ENCODE measurements at places on chromosomes 3 and 15.

DNA sequence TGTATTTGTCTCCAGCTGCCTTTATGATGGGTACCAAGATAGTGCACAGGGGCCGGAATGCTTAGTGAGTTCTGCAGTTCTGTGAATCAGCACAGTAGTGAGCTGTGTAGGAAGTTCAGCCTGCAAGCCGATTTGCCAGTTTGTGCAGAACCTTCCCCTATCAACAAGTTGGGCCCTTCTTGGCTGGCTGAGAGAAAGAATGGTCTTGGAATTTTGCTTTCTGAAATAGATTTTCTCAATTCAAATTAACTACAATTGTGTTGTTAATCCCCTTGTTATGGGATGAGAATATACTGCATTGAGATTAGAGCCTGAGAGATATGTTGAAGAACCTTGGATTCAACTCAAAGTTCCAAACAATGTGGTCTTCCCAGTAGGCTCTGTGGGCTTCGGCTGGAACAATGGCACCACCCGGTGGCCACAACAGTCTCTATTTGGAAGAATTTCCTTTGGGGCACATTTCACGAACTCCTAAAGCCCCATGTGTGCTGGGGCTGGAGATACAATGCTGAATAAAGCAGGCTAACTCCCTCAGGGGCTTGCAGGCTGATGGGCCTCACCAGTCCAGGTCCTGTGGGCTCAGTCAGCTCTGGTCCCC lies 59.1 kb downstream of the TRIM42 start:
- peaks cover 7% of the 10 kb centered on the region for H3K27me3 ChIP-seq
- H3K36me3 ChIP-seq, result no peaks in the 10 kb centered on the region
- H3K4me3 ChIP-seq, result peak overlapping the region; percentile 11
- peaks cover 2% of the 10 kb centered on the region for H3K4me1 ChIP-seq
- DNase-seq, result peak; percentile 6

DNA sequence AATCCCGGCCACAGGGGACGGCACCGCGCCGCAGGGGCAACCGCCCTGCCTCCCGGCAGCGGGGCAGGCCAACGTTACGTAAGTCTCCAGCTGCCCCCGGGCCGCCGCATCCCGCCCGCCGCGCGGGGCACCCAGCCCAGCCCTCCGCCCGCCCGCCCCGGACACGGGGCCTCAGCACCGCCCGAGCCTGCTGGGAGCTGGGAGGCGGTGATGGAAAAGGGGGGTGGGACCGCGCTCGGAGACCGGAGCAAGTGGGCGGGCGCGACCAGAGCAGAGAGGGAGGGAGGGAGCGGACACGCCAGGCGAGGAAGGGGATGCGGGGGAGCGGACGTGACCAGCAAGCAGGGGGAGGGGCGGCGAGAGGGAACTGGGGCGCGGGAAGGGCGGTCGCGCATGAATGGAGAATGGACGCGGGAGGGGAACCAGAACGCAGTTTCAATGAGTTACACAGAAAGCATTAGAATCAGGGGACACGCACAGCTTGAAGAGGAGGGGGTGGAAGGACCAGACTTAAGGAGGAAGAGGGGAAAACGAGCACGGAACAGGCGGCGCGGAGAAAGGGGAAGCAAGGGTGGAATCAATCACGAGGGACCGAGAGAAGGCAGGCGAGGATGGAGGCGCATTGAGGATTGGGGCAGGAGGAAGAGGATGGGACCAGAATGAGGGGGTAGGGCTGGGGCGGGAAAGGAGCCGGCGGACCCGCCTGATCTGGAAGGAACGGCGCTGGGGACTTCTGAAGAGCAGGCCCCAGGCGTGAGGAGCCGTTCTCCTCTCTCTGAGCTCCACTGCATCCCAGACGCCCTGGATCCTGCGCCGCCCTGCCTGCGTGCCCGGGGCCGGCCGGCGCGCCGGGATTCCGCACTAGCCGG lies 559 bp downstream of the PKM start:
- H3K27me3 ChIP-seq, result no peaks in the 10 kb centered on the region
- peaks cover 12% of the 10 kb centered on the region for H3K4me1 ChIP-seq
- peak overlapping the region; percentile 98 for H3K27ac ChIP-seq
- H3K36me3 ChIP-seq, result peaks cover 7% of the 10 kb centered on the region

DNA sequence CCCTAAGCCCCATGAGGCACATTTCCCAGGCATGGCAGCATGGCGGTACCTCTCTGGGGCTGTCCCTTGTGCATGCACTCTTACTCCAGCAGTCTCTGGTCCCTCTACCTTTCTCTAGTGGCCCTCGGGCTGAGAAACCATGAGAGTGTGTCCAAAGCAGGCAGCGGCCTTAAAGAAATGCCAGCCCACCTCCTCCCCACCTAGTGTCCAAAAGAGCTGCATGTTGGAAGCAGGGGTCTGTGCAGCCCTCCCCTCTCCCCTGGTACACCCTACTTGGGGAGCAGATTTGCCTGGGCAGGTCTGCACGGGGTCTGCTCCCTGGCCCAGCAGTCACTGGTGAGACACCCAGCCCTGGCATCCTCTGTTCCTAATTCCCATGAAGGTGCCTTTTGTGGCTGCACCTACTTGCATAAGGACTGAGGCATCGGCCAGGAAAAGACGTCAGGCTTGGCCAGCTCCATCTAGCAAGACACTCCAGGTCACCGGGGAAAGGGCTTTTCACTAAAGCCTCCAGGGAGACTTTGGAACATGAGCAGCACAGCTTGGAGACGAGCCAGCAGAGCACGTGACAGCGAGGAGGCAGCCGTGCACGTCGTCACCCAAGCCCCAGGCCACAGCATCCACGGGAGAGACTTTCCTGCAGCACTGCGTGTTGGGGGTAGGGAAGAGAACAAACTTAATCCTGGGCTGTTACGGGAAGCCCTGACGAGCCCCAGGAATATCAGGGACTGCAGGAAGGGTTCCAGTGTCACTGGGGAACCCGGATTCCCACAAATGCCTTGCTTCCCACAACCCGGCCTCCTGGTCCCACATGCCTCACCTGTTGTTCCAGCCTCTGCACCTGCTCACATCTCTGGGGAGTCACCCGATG lies 38.8 kb downstream of the TM2D3 start:
- H3K27ac ChIP-seq, result no peak overlapping the region
- peaks cover 31% of the 10 kb centered on the region for H3K27me3 ChIP-seq
- H3K4me1 ChIP-seq, result peaks cover 10% of the 10 kb centered on the region
- H3K36me3 ChIP-seq, result peaks cover 5% of the 10 kb centered on the region
- H3K4me3 ChIP-seq, result no peak overlapping the region

- no peaks in the 10 kb centered on the region for H3K4me1 ChIP-seq
- H3K27me3 ChIP-seq, result no peaks in the 10 kb centered on the region
- H3K27ac ChIP-seq, result no peak overlapping the region
Measured at GRCh38 chr15:37731146-37731746, 203.2 kb upstream of the TMCO5A start.

DNA sequence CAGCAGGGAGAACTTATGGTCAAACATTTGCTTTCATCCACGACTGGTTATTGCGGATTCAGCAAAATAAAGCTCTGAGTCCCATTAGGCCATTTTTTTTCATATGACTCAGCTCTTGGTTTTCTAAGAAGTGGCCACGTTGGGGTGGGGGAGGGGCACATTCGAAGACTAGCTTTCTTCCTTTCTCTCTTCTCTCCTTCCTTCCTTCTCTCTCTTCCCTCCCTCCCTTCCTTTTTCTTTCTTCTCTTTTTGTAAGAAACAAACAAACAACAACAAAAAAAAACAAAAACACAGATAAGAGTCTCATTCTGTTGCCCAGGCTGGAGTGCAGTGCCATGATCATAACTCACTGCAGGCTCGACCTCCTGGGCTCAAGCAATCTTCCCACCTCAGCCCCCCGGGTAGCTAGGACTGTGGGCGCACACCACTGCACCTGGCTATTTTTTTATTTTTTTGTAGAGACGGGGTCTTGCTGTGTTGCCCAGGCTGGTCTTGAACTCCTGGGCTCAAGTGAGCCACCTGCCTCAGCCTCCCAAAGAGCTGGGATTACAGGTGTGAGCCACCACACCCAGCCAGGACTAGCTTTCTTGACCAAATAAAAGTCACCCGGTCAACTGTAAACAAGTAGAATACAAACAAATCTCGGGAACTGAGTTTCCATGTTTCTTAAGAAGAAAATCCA lies 41.6 kb downstream of the ABCC5 start:
- DNase-seq, result peak; percentile 43
- H3K4me1 ChIP-seq, result peaks cover 6% of the 10 kb centered on the region

- no peak for DNase-seq
- no peak overlapping the region for H3K4me3 ChIP-seq
- H3K27ac ChIP-seq, result no peak overlapping the region
Measured at GRCh38 chr3:174791161-174791560, 68.0 kb upstream of the NAALADL2 start.

DNA sequence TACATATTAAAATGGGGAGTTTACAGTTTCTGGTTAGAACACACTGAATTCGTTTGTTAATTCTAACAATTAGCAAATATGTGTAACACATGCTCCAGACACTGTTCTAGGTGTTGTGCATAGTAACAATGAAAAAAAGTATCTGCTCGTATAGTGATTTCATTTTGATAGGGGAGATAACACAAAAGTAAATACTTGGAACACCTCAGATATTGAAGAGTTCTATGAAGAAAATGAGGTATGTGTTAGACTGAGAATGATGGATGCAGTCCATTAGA lies 6.8 kb upstream of the TMF1 start:
- H3K36me3 ChIP-seq, result peaks cover 93% of the 10 kb centered on the region
- DNase-seq, result no peak
- no peak overlapping the region for H3K4me3 ChIP-seq
- H3K27ac ChIP-seq, result no peak overlapping the region

DNA sequence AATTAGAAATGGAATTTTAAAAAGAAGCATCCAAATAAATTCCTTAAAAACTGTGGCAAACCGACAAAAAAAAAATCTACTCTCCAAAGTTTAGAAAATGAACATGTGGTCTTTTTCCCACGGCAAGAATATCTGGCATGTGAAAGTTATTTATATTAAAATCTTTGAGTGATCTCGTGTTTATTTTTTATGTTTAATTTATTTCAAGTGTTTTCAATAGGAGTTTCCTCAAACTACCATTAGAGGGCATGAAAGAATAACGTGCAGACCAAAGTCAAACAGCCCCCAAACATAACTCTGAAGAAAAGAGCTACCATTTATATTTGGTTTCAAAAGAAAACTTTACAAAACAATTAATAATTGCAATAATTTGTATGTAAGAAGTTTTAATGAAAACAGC lies 286.4 kb downstream of the ZIC4 start:
- H3K27me3 ChIP-seq, result no peaks in the 10 kb centered on the region
- H3K4me1 ChIP-seq, result no peaks in the 10 kb centered on the region
- DNase-seq, result peak; percentile 38
- H3K36me3 ChIP-seq, result no peaks in the 10 kb centered on the region
- no peak overlapping the region for H3K4me3 ChIP-seq

DNA sequence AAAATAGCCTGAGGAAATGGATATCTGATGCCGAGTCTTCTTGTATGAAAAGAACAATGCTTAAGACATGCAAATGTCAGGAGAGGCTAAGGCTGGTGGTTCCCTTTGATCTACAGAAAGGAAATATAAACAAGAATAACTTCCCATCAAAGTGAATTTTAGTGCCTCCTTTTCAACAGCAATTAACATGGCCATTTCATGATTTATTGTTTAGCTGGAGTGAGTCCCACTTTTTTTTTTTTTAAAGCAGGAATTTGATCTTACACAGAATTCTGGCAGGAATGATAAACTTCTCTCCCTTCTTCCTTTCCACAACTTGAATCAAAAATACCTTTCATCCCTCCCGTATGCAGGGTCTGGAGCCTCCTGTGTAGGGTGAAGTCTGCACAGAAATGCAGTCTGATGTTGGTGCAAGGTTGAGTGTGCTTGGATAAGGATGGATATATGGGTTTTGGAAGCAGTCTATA lies 287.0 kb downstream of the MEX3B start:
- no peak for DNase-seq
- no peak overlapping the region for H3K27ac ChIP-seq
- no peaks in the 10 kb centered on the region for H3K36me3 ChIP-seq
- H3K4me3 ChIP-seq, result no peak overlapping the region

- peaks cover 2% of the 10 kb centered on the region for H3K4me1 ChIP-seq
- peaks cover 31% of the 10 kb centered on the region for H3K27me3 ChIP-seq
- DNase-seq, result no peak
- no peaks in the 10 kb centered on the region for H3K36me3 ChIP-seq
- H3K27ac ChIP-seq, result no peak overlapping the region
- H3K4me3 ChIP-seq, result no peak overlapping the region
Measured at GRCh38 chr15:31157644-31158069, 56.1 kb upstream of the TRPM1 start.

- no peaks in the 10 kb centered on the region for H3K27me3 ChIP-seq
- no peak overlapping the region for H3K27ac ChIP-seq
- DNase-seq, result no peak
- H3K4me3 ChIP-seq, result no peak overlapping the region
Measured at GRCh38 chr15:41304149-41304770, 28.1 kb downstream of the OIP5 start.

DNA sequence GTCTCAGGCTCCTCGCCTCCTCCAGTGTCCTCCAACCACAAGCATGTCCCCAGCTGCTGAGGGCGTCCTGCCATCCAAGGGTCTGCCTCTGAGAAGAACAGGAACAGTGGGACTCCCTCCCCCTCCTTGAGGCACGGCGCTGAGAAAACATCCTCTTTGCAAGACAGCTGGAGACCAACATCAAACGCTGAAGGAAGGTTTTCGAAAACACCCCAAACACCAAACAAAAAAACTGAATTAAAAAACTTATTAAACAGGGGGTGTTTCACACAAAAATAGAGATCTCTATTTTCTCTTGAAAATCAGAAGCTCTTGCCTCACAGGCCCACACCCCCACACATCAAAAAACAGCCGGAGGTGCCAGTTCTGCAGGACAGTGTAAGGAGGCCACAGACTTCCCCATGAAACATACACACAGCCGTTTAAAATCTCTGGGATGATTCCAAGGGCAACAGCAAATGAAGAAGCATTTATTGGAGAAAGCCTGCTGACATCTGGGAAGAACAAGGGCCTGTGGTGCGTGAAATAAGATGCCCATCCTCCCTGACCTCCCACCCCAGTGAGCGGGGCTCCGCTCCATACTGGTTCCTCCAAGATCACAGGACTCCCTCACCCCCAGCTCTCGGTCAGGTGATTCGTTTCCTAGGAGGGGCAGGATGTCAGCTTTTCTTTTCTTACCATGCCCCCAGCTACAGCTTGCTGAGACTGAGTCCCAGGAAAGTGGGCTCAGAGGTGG lies 71.3 kb downstream of the NUP210 start:
- peak; percentile 18 for DNase-seq
- H3K4me3 ChIP-seq, result no peak overlapping the region
- peak overlapping the region; percentile 8 for H3K27ac ChIP-seq
- H3K36me3 ChIP-seq, result no peaks in the 10 kb centered on the region
- peaks cover 50% of the 10 kb centered on the region for H3K27me3 ChIP-seq
- H3K4me1 ChIP-seq, result peaks cover 39% of the 10 kb centered on the region

DNA sequence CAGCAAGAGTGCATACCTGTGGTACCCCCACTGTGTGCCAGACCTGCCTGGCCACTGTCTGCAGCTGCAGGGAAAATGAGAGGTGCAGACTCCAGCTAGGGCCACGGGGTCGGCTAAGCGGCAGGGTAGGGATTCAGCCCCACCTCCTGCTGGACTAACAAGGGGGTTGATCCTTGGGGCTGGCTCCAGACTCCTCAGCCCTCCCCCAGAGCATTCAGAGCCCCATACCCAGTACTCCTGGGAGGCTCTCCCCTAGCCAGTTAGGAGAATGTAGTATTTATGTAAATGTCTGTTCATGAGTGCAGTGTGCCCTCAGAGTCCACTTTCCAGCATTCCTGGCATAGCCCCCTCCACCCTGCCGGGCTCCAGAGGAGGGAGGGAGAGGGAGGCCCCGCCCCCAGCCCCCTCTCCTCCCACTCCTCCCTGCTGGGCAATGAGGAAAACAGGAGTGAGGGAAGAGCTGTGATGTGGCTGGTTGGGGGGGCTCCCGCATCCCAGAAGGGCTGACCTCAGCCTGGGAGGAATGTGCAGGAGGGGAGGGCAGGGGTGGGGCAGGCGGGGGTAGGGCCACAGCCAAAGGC lies 4.5 kb upstream of the SEMA3B start:
- DNase-seq, result peak; percentile 93
- H3K4me1 ChIP-seq, result peaks cover 81% of the 10 kb centered on the region
- H3K27ac ChIP-seq, result peak overlapping the region; percentile 92
- no peaks in the 10 kb centered on the region for H3K27me3 ChIP-seq
